ENCODE measurements at places on chromosomes 2 and 18. TPM values are rescaled to one million over a fixed set of nuclear protein-coding genes. Genes with fewer than 3 reads are reported as not detected.

DNA sequence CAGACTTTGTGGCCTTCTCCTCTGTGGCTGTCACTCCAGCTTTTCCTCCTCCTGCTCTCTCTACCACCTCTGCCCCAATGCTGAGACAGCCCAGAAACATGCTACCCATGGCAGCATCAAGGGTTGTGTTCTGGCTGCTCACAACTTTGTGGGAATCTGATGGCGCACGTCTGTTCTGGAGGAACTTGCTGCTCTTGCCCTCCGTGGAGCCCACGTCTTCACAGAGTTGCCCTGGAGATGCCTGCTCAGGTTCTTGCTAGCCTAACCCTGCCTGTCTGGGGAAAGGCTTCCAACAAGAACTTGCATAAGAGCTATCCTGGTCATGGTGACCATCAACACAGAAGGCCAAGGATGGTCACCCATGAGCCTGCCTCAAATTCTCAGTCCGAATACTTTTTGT, 237.4 kb downstream of the AFF3 start:
- no peak overlapping the region for H3K4me3 ChIP-seq
- H3K27me3 ChIP-seq = no peaks in the 10 kb centered on the region
- H3K27ac ChIP-seq = no peak overlapping the region
- peaks cover 34% of the 10 kb centered on the region for H3K36me3 ChIP-seq
- no peaks in the 10 kb centered on the region for H3K4me1 ChIP-seq

The DSC3 gene
- total RNA-seq = not detected

GRCh38 chr18:3450799-3451182, 819 bp downstream of the TGIF1 start:
- peak overlapping the region; percentile 100 for H3K27ac ChIP-seq
- H3K27me3 ChIP-seq = no peaks in the 10 kb centered on the region
- no peak for DNase-seq
- H3K4me1 ChIP-seq = peaks cover 51% of the 10 kb centered on the region
- peak overlapping the region; percentile 85 for H3K4me3 ChIP-seq
- H3K36me3 ChIP-seq = no peaks in the 10 kb centered on the region

DNA sequence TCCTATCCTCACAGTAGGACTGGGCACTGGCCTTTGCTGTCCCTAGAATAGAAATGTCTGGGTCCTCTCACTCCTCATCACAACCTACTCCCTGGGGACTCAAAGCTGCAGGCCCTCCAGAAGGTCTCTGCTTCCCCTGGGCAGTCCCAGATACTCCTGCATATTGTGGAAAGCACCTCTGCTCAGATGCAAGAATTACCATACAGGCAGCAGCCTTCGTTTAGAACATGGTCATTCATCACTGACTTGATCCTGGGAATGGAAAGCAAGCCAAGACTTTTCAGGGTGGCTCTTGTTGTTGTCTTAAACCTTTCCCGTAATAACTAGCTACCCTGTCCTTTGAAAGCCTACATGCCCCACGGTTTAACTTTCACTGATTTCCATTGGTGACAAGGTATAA, 53.1 kb upstream of the NPAS2 start:
- no peak for DNase-seq
- H3K27me3 ChIP-seq = peaks cover 8% of the 10 kb centered on the region
- H3K27ac ChIP-seq = no peak overlapping the region
- H3K36me3 ChIP-seq = no peaks in the 10 kb centered on the region
- no peak overlapping the region for H3K4me3 ChIP-seq
- no peaks in the 10 kb centered on the region for H3K4me1 ChIP-seq

DNA sequence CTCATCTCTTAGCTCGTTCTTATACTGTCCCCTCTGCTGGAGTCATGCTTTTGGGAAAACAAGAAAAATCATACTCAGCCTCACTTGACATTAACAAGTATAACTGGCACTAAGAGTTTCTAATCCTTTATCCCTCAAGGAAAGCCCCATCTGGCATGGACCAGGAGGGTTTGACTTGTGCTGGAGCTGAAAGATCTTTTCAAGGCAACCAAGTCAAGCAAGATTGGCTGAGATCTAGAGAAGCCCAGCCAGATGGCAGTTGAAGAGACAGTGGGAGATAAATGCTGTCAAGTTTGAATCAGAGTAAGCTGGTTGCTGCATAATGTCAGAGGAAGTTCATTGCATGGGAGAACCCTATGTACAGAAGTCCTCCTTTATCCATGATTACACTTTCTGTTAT, 336.5 kb upstream of the LRP1B start:
- H3K27me3 ChIP-seq = no peaks in the 10 kb centered on the region
- H3K27ac ChIP-seq = no peak overlapping the region
- no peak overlapping the region for H3K4me3 ChIP-seq
- DNase-seq = no peak
- no peaks in the 10 kb centered on the region for H3K36me3 ChIP-seq
- no peaks in the 10 kb centered on the region for H3K4me1 ChIP-seq

DNA sequence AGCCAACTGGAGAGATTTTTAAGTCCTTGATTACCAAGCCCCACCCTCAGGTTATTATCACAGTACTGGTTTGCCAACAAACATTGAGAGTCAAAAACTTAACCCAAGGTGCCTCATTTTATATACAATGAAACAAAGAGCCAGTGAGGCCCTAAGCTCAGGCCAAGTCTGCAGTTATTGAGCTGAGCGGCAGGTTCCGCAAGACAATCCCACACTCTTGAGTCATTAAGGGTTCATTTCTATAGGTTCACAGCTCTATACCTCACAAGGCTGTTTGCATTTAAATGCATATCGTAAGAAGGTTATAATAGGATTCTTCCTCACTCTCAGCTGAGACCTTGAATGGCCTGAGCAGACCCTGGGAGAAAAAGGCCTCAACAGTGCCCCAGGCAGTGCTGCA, 268.4 kb upstream of the RGPD4 start:
- no peak overlapping the region for H3K27ac ChIP-seq
- no peak overlapping the region for H3K4me3 ChIP-seq
- H3K27me3 ChIP-seq = no peaks in the 10 kb centered on the region
- no peaks in the 10 kb centered on the region for H3K4me1 ChIP-seq
- DNase-seq = no peak

- H3K4me1 ChIP-seq = no peaks in the 10 kb centered on the region
- H3K27me3 ChIP-seq = no peaks in the 10 kb centered on the region
- no peak overlapping the region for H3K4me3 ChIP-seq
- H3K36me3 ChIP-seq = no peaks in the 10 kb centered on the region
These were observed 68.3 kb downstream of the NDUFA10 start for GRCh38 chr2:239956818-239957261.

The NTSR2 gene
- total RNA-seq = not detected

- H3K27me3 ChIP-seq = no peaks in the 10 kb centered on the region
- DNase-seq = peak; percentile 15
- H3K4me1 ChIP-seq = peaks cover 19% of the 10 kb centered on the region
- peaks cover 73% of the 10 kb centered on the region for H3K36me3 ChIP-seq
These were observed 63.6 kb downstream of the COX7A2L start for GRCh38 chr2:42297322-42297936.

DNA sequence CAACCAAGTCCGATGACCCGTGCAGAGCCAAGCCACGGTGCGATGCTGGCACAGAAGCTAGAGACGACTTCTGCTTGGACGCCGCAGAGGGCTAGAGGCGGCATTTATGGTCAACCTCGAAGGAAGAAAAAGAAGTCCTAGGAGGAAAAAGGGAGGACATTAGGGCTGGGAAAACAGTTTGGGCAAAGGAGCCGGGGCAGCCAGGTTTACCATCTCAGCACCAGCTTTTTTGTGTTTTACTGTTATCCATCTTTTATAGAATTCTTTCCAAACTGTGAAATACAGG, 643 bp upstream of the DTNB start:
- no peak overlapping the region for H3K27ac ChIP-seq
- peaks cover 16% of the 10 kb centered on the region for H3K4me1 ChIP-seq
- no peaks in the 10 kb centered on the region for H3K27me3 ChIP-seq
- no peaks in the 10 kb centered on the region for H3K36me3 ChIP-seq
- H3K4me3 ChIP-seq = peak overlapping the region; percentile 69

DNA sequence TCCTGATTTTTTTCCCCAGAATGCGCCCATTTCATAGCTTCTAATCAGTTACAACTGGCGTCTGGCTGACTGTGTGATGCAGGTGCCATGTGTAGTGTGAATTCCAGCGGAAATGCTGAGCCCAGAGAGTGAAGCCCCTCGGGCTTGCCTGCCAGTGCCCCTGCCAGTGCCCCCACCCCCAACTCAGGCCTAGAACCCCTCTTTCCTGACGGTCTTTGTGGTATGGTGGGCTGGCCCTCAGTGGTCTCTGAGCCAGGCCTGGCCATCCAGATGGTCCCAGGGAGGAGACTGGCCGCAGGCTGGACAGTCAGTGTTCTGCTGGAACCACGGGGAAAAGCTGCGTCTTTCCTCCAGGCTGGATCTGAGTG, 3.1 kb downstream of the RAMP1 start:
- no peak overlapping the region for H3K4me3 ChIP-seq
- no peaks in the 10 kb centered on the region for H3K36me3 ChIP-seq
- no peak for DNase-seq
- H3K27me3 ChIP-seq = peaks cover 36% of the 10 kb centered on the region

The HNRNPA3 gene
- 197 TPM for total RNA-seq

- H3K4me1 ChIP-seq = no peaks in the 10 kb centered on the region
- no peaks in the 10 kb centered on the region for H3K27me3 ChIP-seq
- no peaks in the 10 kb centered on the region for H3K36me3 ChIP-seq
- no peak for DNase-seq
- no peak overlapping the region for H3K4me3 ChIP-seq
These were observed 537.6 kb upstream of the SETBP1 start for GRCh38 chr18:44143072-44143471.

DNA sequence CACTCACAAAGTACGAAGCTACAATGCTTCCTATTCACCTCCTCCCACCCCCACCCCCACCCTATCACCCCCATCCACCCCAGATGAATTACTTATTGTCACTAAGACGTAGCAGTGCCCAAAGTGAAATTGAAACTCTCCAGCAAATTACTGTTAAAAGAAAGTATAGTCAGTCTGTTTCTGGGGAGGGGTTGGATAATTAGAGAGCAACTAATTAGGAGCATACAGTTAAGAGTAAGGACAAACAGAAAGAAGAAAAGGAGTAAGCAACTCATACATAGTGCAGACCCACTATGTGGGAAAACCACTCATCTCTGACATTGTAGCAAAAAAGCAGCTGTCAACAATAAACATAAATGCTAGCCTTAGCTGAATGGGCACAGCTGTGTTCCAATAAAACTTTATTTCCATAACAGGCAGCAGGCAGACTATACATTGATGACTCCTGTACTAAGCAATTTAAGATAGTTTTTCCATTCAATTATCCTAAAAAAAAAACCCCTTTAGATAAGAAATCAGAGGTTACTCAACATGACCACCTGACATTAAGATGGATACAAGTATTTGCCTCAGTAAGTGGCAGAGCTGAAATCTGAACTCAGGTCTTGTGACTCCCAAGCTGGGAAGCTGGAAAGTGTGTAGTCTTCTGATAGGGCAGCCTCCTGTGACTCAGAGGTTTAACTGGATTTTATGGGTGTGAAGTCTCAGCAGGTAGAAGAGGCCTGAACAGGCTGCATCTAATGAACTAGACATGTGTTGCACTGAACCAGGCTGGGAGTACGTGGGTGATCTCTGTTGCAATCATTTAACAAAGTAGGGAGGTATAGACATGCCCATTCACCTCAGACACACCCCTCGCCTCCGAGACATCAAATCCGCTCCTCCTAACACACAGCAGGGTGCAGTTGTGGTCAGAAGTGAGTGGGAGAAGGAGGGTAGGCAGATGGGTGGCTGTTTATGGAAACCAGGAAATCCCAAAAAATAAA, 171.8 kb upstream of the KLF7 start:
- H3K4me3 ChIP-seq = no peak overlapping the region
- peaks cover 8% of the 10 kb centered on the region for H3K4me1 ChIP-seq
- H3K27ac ChIP-seq = no peak overlapping the region
- H3K36me3 ChIP-seq = no peaks in the 10 kb centered on the region
- H3K27me3 ChIP-seq = no peaks in the 10 kb centered on the region

- no peak for DNase-seq
- no peaks in the 10 kb centered on the region for H3K27me3 ChIP-seq
- H3K4me3 ChIP-seq = no peak overlapping the region
These were observed 288.5 kb upstream of the SLC39A10 start for GRCh38 chr2:195368249-195369217.

The CAD gene
- total RNA-seq = 36.0 TPM

GRCh38 chr2:111135910-111136297, 15.2 kb downstream of the BCL2L11 start:
- no peak overlapping the region for H3K27ac ChIP-seq
- no peaks in the 10 kb centered on the region for H3K27me3 ChIP-seq
- H3K36me3 ChIP-seq = no peaks in the 10 kb centered on the region
- no peaks in the 10 kb centered on the region for H3K4me1 ChIP-seq
- no peak for DNase-seq
- H3K4me3 ChIP-seq = no peak overlapping the region

GRCh38 chr2:38484957-38485356, 107.9 kb upstream of the ATL2 start:
- no peak overlapping the region for H3K27ac ChIP-seq
- DNase-seq = no peak
- H3K27me3 ChIP-seq = no peaks in the 10 kb centered on the region
- no peak overlapping the region for H3K4me3 ChIP-seq

- no peaks in the 10 kb centered on the region for H3K27me3 ChIP-seq
- DNase-seq = no peak
- no peaks in the 10 kb centered on the region for H3K36me3 ChIP-seq
- H3K4me1 ChIP-seq = no peaks in the 10 kb centered on the region
- no peak overlapping the region for H3K27ac ChIP-seq
- no peak overlapping the region for H3K4me3 ChIP-seq
These were observed 97.3 kb downstream of the ARL6IP6 start for GRCh38 chr2:152815634-152816257.

- H3K36me3 ChIP-seq = no peaks in the 10 kb centered on the region
- no peak overlapping the region for H3K27ac ChIP-seq
- no peak overlapping the region for H3K4me3 ChIP-seq
- DNase-seq = no peak
- no peaks in the 10 kb centered on the region for H3K27me3 ChIP-seq
These were observed 98.4 kb upstream of the FIGN start for GRCh38 chr2:163834221-163834620.

DNA sequence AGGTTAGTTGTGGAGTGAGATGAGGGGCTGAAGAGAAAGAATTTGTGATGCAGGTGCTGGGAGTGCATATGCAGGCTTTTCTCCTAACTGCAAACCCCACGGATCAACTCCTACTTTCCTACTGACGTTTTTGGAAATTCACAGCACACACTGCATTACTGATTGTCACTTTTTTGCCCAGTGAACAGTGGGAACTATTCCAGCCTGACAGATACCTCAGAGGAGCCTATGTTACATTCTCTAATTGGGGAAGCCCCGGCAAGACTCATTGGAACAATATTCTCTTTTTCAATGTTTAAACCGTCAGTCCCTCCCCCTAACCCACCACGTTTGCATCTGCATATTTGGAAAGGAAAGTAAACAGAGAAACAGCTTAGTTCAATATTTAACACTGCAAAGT, 126.2 kb downstream of the DPP4 start:
- H3K27ac ChIP-seq = no peak overlapping the region
- H3K36me3 ChIP-seq = no peaks in the 10 kb centered on the region
- DNase-seq = no peak
- H3K4me1 ChIP-seq = no peaks in the 10 kb centered on the region
- H3K27me3 ChIP-seq = no peaks in the 10 kb centered on the region

- H3K36me3 ChIP-seq = no peaks in the 10 kb centered on the region
- no peak for DNase-seq
These were observed 59.5 kb upstream of the CCDC195 start for GRCh38 chr2:224775647-224776046.

DNA sequence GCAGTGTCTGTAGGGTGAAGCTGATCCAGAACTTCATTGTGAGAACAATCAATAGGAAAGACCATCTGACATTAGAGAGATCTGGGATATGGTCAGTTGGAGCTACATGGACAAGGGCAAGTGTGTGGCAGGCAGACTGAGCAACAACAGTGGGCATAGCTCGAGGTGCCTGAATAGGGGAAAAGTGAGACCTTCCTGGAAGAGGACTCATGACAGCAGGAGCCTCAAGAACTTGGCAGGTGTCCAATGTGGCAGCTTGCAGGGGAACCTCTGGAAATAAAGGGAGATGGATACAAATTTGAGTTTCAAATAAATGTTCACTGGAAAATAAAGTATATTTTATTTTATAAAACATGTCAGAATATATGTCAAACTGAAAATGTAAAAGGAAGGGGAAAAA, 117.9 kb downstream of the TANC1 start:
- H3K36me3 ChIP-seq = no peaks in the 10 kb centered on the region
- DNase-seq = no peak

All from B cell (primary cell).